ENCODE measurements at places on chromosomes 12 and 14.

- peak; percentile 42 for DNase-seq
Observed at GRCh38 chr12:99043319-99043914, 398.3 kb downstream of the APAF1 start.

- no peak for DNase-seq
Observed at GRCh38 chr14:22420598-22421186, 168.3 kb downstream of the DAD1 start.

GRCh38 chr14:72636871-72637270 is 257.0 kb downstream of the DPF3 start:
- no peak for DNase-seq

DNA sequence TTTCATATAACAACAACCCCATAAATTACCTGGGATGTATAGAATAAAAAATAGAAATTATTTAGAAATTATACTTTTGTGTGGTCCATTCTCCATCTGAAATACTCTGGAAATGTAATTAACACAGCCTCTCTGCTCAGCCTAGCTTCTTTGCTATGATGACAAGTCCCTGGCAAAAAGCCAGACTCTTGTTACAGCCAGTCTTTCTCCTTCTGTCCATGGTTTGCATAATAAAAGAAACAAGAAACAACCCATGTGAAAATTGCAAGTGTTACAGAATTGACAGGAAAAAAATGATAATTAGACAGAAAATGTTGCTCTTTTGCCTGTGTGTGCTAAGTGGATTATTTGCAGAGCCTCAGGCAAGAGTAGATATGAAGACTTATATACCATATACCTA is 61.3 kb downstream of the C12orf50 start:
- no peak for DNase-seq

DNA sequence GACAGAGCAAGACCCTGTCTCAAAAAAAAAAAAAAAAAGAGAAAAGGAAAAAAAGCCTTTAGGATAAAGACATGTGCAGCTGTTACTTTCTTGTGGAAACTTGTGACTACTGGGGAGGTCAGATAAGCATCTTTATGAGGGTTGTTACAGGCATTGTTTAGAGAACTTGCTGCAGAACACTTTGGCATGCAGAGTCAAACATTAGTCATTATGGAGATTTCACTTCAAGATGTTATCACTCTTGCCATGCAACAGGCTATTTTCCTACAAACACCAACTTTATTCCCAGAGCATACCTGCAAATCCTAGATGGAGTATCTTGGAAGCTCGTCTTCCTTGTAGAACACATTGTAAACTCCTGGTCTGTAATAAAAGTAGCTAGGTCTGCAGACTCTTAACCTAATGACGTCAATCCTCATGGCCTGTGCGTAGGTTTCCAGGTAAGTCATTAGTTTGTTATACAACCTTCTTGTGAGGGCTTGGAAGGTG is 36.3 kb upstream of the WDR89 start:
- DNase-seq = no peak

DNA sequence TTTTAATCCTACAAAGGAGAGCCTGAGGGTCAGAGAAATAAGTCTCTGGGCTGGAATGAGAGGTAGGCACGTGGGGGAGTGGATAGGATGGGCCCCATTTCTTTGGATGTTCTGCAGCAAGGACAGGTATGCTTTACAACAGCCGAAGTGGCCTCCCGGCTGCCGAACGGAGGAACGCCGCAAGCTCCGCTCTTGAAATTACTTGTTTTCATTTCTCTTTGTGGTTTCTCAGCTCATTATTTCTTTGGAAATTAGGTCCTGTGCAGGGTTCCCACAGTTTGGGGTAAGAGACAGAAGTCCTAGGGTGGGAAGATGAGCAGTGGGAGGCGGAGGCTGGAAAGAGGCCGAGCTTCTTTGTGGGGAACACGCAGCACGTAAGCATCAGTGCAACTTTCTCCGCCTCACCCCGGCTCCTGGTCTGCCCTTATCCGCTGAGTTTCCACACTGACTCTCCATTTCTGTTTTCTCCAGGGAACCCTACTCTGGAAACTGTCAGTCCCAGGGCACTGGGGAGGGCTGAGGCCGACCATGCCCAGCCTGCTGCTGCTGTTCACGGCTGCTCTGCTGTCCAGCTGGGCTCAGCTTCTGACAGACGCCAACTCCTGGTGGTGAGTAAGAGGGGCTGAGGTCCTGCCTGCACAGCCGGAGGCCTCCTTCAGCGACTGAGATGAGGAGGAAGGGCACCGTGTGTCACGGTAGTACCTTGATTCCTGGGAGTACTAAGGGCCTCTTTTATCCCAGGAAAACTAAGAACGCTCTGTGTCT is 2.0 kb downstream of the WNT5B start:
- DNase-seq = no peak

GRCh38 chr14:51369814-51370213 is 129.8 kb downstream of the TMX1 start:
- no peak for DNase-seq

GRCh38 chr14:101076451-101077198 is 173.1 kb upstream of the RTL1 start:
- peak; percentile 19 for DNase-seq

DNA sequence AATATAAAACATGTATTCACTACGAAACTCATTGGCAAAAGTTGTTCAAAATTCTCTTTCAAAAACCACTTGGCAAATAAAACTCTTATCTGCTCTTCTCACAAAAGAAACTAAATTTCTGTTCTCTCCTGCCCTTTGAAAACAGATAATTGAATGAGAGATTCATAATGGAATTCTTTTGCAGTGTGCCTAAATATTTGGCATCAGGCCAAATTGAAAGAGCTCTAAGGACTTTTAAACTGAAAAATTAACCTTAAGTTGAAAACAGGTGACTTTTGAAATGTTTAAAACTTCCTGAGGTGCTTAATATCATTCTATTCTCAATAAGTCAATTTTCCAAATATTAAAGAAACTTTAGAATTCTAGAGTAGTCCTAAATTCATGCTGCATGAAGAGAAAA is 136.4 kb downstream of the FSCB start:
- DNase-seq = no peak

- no peak for DNase-seq
Observed at GRCh38 chr12:13588574-13588973, 392.0 kb downstream of the EMP1 start.

- DNase-seq = no peak
Observed at GRCh38 chr12:132319359-132319950, 9.9 kb downstream of the GALNT9 start.

GRCh38 chr12:86389949-86390348 is 133.8 kb upstream of the MGAT4C start:
- DNase-seq = no peak

- no peak for DNase-seq
Observed at GRCh38 chr12:121490401-121491281, 90.2 kb downstream of the KDM2B start.

GRCh38 chr12:123045678-123046077 is 65.2 kb downstream of the ARL6IP4 start:
- no peak for DNase-seq

DNA sequence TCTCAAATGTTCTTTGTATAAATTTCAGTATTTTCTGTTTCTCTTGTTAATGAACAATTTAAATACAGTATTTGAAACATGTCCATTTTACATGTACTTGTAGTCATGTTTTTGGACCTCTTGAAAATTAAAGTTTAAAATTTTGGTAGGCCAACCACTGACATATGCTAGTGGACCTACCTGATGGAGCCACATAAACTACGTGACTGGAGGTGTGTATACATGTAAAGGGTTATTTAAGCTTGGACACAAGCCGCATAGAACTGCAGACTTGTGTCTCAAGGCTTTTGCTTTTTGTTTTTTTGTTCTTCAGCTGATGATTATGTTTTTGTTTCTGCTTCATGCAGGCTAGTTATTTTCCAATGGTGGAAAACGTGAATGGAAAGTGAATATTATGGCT is 568.5 kb upstream of the MDGA2 start:
- no peak for DNase-seq

- DNase-seq = no peak
Observed at GRCh38 chr12:6692888-6693287, 3.7 kb upstream of the ZNF384 start.

DNA sequence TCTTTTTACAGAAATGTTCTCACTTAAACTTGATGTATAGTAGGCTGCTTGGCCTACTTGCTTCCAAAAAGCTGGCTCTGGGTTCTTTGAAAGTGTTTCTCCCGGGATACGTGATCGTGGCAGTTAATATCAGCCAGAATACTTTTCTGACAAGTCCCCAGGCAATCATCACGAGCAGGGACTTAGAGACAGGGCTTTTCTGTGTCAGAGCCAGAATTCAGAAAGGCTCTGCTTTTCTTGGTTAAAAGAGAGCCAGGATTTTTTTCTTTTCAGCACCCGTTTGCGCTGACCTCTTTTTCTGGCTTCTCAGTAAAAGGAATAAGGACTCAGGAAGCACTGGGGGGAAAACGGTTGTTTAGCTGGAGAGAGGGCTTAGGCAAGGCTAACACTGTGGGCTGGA is 57.8 kb upstream of the ARHGAP5 start:
- DNase-seq = no peak

- no peak for DNase-seq
Observed at GRCh38 chr12:64203775-64204174, 18.3 kb downstream of the KICS2 start.

DNA sequence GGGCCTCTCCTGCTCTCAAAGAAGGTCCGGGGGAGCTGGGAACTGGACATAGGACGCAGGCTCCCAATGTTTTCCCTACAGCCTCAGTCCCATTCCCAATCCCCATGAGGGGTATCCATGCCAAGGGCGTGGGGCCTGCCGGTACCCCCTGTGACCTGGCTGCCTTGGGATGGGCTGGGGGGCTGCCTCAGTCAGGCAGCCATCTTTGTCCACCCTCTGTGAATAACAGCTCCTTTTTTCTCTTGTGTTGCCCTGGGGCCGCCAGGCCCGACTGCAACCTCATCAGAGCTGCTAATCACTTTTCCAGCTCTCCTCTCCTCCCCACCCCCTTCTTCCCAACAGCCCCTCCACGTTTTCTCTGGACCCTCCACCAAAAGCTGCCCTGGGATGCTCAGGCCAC is 11.2 kb downstream of the FIGNL2 start:
- no peak for DNase-seq

GRCh38 chr14:24441485-24441884 is 1.1 kb downstream of the SDR39U1 start:
- DNase-seq = no peak

All from omental fat pad (tissue), 4 donors.